ENCODE measurements at places on chromosomes 12 and 14.

DNA sequence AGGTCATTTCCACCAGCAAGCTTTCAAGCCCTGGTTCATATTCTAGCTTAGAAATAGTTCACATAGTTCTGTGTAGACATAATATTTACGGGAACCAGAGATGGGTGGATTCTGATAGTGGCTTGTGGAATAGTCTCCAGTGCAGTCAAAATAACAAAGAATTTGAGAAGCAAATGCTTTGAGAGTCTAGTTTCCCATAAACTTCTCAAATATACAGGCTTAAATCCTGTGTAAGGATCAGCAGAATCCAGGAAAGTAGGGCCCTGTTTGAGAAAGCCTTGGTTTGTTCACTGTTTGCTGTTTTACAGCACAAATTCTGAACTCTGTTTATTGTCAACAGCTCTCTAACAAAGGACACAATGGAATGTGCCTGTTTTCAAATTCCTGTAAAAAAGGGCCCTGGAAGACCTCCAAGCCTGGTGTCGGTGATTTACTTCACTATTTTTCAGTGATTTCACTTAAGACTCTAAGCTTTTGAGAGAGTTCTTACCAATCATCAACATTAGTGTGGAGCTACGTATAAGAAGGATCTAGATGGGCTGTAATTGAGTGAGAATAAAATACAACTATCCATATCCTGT lies 11.4 kb upstream of the FOS start:
- DNase-seq: no peak

DNA sequence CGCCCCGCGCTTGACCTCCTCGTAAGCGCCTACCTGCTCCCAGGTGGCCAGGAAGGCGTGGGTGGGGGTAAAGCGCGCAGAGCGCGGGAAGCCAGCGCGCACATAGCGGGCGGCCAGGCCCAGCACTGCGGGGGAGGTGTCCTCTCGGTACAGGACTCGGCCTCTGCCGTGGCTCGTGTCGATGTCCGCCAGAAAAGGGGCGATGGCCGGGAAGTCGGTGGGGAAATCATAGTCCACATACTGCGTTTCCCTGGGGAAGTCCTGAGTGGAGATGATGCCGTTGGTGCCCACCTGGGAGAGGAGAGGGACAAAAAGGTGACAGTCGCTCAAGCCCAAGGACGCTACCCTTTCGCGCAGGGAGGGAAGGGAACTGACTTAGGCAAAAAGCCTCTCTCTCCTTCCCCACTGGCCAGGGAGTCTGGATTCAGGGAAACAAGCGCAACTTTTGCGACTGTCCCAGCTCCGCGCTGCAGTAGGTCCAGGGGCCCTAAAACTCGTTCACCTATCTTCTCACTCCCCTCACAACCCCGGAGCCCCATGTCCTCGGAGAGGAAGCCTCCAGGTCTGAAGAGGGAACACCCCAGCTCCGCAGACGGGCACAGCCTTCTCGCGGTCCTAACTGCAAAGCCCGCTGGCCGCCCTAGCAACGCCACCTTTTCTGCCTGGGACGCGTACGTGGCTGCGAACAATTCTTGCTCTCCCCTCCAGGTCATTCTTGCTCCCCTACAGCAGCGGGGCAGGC lies 815 bp downstream of the NID2 start:
- no peak for DNase-seq

GRCh38 chr12:110501399-110501751 lies 536 bp downstream of the VPS29 start:
- DNase-seq: peak; percentile 24

GRCh38 chr12:18805516-18806248 lies 67.8 kb downstream of the CAPZA3 start:
- no peak for DNase-seq

DNA sequence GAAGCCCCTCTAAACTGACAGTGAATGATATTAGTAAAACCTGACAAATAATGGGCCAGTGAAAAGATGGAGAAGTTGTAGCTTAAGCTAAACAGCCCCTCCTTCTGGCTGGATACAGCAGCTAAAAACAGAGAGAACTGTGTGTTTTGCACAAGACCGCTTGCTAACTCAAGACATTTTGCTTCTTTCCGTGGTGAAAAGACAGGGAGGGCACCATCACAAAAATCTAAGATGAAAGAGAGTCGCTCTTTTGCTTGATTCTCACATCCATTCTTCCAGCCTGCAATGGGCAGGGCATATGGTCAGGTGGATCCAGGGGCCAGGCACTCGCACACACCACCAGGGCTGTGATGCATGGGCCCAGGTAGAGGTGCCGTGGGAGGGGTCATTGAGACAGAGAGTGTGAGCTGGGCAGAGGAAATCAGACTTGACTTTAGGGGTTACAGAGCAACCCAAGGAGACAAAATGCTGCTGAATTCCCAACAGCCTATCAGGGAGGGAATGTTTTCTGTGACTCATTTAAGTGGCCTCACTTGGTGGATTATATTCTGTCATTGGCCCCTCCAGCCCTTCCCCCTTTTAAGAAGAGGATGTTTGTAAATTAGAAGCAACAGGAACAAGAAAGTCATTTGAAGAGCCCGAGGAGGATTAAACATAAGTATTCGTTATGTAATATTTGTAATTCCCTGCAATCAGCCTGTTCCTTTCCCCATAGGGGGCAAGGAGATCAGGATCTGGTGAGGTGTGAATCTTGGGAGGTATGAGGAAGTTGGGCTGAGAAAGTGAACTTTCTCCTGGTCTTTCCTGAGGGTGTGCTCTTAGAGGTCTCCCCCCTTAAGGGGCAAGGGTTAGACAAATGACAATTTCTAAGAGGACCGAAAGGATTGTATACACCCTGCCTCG lies 12.3 kb downstream of the EMP1 start:
- DNase-seq: peak; percentile 24

DNA sequence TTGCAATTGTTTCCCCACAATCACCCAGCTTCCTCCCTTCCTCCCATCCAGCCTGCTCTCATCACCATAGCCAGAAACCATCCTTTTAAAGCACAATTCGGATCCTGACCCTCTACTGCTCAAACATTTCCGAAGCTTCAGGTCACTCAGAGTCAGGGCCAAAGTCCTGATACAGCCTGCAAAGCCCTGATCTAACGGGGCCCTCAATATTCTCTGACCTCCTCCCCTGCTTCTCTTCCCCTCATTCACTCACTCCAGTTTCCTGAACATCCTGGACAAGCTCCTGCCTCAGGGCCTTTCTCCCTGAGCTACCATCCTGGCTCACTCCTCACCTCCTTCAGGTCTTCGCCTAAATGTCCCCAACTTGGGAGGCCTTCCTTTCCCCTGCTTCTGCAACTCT lies 46.1 kb downstream of the PITPNM2 start:
- no peak for DNase-seq

GRCh38 chr12:49665384-49665783 lies 41.8 kb downstream of the FMNL3 start:
- DNase-seq: no peak
